ENCODE measurements at places on chromosomes 1 and 21. TPM values are rescaled to one million over a fixed set of nuclear protein-coding genes. Genes with fewer than 3 reads are reported as not detected.

GRCh38 chr1:223331301-223331700 is 32.7 kb downstream of the SUSD4 start:
- DNase-seq: no peak

DNA sequence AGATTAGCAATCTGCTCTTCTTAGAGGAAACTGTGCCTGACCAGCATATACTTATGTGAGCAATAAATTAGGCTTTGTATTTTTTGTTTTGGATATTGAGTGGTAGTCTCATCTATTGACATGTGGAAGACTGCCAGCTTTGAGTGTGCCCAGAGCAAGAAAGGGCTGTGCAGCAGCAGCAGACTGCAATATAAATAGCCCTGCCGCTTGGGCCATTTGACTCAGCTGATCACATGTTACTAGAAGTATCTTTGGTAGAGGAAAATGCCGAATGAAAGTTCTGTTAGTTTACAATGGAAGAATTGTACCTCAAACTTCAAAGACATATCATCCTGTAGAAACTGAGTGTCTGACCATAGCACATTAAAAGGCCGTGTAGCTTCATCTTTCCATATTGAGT is 9.1 kb upstream of the PSMB2 start:
- no peak for DNase-seq

DNA sequence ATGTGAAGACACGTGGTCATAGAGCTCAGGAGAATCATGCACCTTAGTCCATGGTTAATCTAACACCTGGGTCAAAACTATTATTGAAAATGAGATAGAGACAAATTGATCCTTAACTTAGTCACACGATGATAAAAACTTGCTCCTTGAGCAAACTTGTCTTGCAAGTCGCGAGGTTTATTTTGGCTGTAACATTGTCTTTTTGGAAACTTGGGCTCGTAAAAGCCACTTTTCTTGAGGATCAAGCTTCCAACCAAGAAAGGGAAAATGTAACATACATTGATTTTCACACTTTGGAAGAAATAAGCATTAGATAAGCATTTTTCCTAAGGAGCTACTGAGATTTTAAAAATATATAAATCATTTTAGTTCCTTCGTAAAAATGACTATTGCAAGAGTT is 19.9 kb upstream of the CENPF start:
- DNase-seq: no peak

GRCh38 chr1:205826995-205827394 is 14.0 kb upstream of the SLC41A1 start:
- no peak for DNase-seq

DNA sequence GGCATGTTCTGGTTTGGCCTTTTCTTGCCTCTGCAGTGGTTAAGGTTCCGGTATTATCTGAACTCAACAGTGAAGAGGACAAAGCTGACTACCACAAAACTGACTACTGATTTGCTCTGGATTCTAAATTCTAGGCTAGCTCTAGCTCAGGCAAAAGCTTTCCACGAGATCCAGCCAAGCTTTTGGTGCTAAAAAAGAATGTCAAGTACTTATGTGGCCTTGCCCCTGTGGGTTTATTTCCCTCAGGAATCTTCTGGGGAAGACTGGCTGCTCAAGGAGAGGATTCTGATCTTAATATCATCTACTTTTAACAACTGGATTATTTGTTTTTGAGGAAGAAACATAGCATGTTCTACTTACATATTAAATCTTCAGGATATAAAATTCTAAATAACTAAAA is 26.1 kb upstream of the MTMR11 start:
- DNase-seq: no peak

DNA sequence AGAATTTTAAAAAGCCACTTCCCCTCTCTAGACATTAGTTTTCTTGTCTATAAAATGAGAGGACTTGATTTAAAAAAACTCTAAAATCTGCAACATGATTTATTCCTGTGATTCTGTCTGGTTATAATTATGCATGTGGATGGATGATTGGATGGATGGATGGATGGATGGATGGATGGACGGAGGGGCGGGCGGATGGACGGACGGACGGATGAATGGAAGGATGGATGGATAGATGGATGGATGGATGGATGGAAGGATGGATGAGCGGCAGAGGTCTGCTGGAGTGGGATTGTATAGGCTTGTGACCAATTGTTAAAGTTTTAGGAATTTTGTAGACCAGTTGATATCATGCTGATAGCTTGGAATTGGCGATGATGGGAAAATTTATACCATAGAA is 135.2 kb upstream of the TIAM1 start:
- DNase-seq: no peak

The LRRIQ3 gene
- total RNA-seq: 1.0 TPM

The NAV1 gene
- total RNA-seq: 53.4 TPM

The CRP gene
- total RNA-seq: not detected

The ETV3L gene
- total RNA-seq: 0.67 TPM

The MRPL37 gene
- total RNA-seq: 62.2 TPM

All from progenitor cell of endocrine pancreas (in vitro differentiated cells).